AG08395 (cell line): ENCODE measurements at places on chromosomes 3 and 15.
A peak's percentile ranks its signal among the peaks of the same experiment; 100 is the strongest.

- no peak for DNase-seq
Measured at GRCh38 chr15:41779662-41780157, 5.4 kb downstream of the MAPKBP1 start.

GRCh38 chr3:134796281-134797056 is 1.4 kb downstream of the EPHB1 start:
- peak; percentile 23 for DNase-seq

GRCh38 chr15:79167776-79168175 is 77.2 kb upstream of the RASGRF1 start:
- no peak for DNase-seq

GRCh38 chr3:48601622-48601994 is 6.5 kb upstream of the COL7A1 start:
- no peak for DNase-seq

- DNase-seq = peak; percentile 67
Measured at GRCh38 chr3:194565597-194566190, 67.5 kb downstream of the TMEM44 start.

DNA sequence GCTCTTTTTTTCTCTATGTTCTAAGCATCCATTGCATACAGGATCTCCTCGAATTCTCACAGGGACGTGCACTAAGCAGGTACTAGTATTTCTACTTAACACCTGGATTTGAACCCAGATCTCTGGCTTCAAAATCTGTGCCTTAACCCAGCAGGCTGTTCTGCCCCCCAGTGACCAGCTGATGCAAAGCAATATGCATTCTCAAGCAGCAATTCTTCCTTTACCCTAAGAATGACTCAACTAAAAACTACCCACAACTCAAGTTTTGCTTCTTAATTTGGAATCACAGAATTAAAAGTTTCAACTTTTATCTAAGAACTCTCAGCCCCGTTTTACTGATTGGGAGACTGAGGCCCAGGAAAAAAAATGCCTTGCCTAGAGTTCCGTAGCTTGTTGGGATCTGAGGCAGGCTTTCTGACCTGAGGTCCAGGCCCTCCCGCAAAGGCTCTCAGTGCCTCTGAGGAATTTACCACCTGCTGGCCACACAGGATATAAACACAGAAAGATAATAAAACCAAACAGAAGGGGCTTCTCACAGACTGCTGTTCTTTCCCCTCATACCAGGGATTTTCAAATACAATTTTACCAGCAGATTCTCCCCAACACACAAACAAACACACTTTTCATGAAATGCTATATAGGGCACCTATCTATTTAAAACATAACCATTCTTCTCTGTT is 115.4 kb upstream of the RAD18 start:
- DNase-seq = no peak

DNA sequence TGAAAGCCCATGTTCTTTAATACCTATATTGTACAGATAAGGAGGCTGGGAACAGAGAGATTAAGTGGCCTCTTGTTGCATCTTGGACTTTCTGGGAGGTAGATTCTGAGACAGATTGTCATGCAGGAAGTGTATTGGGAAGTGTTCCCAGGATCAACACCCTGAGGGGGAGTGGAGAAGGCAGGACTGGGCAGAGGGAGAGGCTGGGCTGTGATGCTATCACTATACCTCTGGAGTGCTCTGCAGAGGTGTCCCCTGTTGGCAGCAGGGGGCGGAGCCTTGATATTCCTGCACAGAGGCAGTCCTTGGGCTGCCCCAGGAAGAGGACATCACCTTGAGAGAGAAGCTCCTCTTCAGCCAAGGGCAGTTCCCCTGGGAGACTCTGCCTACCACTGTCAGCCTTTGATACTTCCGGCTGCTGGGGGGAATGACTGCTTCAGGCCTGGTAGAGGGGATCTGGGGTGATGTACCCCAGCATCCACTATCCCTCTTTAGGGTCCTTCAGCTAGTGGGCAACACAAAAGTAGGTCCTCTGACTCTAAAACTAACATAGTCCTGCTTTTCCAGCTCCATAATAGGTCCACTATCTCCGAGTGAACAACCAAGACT is 97.4 kb upstream of the RNU6-1 start:
- DNase-seq = no peak

- DNase-seq = no peak
Measured at GRCh38 chr3:43014241-43014640, 35.1 kb downstream of the GASK1A start.

- DNase-seq = no peak
Measured at GRCh38 chr15:56036546-56037067, 43.2 kb upstream of the NEDD4 start.

- DNase-seq = no peak
Measured at GRCh38 chr15:96166223-96167200, 164.0 kb upstream of the NR2F2 start.

GRCh38 chr3:102124282-102124681 is 275.0 kb downstream of the NFKBIZ start:
- DNase-seq = peak; percentile 39

GRCh38 chr15:70156671-70157271 is 59.1 kb upstream of the TLE3 start:
- DNase-seq = peak; percentile 75

- DNase-seq = no peak
Measured at GRCh38 chr15:32786906-32787305, 69.1 kb downstream of the GREM1 start.

DNA sequence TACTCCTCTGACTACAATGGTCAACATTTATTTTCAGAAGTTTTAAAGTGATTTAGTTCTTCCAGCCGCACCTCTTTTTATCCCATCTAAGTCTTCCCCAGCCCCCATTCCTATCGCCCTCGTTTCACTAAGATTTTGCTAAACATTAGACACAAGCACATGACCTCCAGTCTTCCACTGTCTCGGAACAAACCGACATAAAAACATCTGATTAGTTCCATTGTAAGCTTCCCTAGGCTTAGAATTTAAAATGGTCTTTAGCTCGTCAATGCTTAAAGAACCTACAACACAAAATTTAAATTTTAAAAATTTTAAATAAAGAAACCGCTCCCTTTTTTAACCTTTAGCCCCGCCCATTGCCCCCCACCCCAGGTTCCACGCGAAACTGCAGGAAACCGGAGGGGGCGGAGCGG is 284 bp upstream of the TSC22D2 start:
- DNase-seq = no peak

DNA sequence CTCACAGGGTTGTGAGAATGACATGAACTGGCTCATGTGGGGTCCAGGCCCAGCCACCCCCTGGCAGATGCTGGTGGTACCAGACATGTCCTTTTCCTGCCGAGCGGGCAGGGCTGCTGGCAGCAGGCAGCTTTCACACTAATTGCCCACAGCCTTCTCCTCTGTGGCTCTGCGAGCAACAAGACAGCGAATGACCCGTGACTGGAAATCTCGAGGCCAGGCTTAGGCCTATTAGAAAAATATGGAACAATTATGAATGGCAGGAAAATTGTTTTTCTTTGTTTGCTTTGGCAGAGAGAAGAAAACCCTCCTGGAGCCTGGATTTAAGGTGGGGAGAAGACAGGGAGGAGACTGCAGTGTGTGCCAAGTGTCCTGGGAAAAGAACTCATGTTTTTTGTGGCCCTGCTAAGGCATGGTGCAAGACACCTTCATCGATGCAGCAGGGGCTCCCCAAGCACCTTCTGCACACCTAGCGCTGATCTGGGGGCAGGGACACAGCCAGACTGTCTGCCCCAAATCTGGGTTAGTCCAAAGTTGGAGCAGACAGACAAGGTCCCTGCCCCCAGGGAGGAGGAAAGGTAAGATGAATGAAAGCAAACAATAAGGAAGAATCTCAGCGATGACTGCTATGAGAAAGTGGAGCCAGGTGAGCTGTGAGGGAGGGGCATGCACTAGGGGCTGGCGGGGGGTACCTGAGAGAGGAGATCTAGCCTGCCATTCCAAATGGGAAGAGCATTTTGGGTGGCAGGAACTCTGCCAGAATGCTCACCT is 193.8 kb upstream of the TLE3 start:
- no peak for DNase-seq

GRCh38 chr3:176824811-176825210 is 372.5 kb downstream of the TBL1XR1 start:
- DNase-seq = no peak

DNA sequence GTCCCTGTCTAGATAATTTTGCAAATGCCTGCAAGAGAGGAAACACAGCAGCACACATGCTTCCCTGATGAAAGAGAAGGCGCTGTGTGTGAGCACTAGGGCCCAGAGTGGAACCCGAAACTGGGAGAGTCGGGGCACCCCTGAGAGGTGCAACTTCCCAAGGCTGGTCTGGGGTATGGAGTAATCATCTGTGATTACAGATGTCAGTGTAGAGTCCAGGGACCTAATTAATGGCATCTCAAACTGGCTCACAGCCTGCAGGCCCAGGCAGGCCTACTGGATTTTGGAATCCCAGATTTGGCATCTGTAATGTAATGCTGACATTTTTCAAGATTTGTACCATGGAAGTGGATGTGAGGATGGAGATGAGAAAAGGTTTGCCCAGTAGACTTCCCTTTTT is 29.4 kb downstream of the PGPEP1L start:
- DNase-seq = no peak

- no peak for DNase-seq
Measured at GRCh38 chr3:128800241-128801187, 74.5 kb downstream of the RAB7A start.

- DNase-seq = no peak
Measured at GRCh38 chr3:143183665-143183964, 64.0 kb downstream of the CHST2 start.

DNA sequence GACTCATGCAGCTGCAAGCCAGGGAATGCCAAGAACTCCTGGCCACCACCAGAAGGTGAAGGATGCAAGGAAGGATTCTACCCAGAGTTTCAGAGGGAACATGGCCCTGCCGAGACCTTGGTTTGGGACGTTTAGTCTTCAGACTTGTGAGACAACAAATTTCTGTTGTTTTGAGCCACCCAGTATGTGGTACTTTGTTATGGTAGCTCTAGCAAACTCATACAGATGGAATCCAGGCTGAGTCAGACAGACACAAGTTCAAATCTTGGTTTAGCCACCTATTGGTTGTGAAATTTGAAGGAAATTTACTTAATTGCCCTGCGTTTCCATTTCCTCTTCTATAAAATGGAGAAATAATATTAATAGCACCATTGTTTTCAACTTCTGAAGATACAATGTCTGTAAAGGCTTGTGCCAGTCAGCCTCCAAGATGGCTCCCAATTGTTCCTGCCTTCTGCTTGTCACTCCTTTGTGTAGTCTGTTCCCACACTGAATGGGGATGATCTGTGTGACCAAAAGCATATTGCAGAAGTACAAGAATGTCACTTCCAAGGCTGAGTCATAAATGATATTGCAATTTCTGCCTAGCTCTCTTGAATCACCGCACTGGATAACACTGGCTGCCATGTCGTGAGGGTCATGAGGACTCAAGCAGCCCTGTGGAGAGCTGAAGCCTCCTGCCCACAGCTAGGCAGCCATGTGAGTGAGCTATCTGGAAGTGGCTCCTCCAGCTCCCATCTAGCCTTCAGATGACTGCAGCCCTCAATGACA is 223.5 kb upstream of the PROK2 start:
- peak; percentile 34 for DNase-seq

- DNase-seq = no peak
Measured at GRCh38 chr3:97612632-97613031, 151.9 kb upstream of the ARL6 start.

DNA sequence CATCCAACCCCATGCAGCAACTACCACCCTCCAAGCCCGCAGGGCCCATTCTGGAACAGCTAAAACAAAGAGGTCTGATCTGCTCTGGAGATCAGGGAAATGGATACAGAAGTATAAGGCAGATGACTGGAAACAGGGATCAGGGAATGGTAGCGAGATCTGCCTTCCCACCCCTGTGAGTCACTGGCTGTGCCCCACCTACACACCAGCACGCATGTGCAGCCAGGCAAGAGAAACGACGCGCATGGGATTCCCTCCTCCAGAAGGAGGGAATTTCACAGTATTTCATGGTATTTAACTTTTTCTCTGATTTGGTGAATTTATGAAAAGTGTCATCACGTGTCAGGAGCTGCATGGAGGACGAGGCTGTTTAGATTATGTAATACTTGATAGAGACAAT is 116.7 kb downstream of the ARRDC4 start:
- peak; percentile 81 for DNase-seq

DNA sequence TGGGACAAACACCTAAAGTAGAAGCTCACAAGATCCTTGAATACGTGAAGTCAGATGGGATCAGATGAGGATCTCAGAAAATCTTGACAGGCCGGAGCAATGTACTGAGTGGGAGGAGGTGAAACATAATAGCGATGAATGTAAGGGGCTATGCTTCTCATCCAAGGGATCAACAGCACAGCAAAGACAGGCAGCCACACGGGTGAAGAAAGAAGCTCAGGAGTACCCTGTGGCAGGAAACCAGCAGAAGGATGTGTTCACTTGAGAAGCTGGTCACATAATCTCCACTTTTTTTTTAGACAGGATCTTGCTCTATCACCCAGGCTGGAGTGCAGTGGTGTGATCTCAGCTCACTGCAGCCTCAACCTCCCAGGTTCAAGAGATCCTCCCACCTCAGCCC is 92.4 kb downstream of the MEGF11 start:
- DNase-seq = no peak
